ENCODE measurements at places on chromosomes 7 and 10. TPM values are rescaled to one million over a fixed set of nuclear protein-coding genes. Genes with fewer than 3 reads are reported as not detected.

Gene WNT16
- 0.87 TPM for total RNA-seq

Gene CNNM1
- total RNA-seq: 1.7 TPM

Gene SP4
- 5.1 TPM for total RNA-seq

Gene ZNF138
- total RNA-seq: 7.1 TPM

Gene ANKRD26
- 13.4 TPM for total RNA-seq

Gene LRRN3
- total RNA-seq: 4.1 TPM

Gene PNLIP
- not detected for total RNA-seq

Gene ZNF25
- total RNA-seq: 13.7 TPM

Gene DKK1
- 421 TPM for total RNA-seq

Gene UCN3
- total RNA-seq: not detected

Gene GNAT3
- total RNA-seq: not detected

Gene AZGP1
- 0.33 TPM for total RNA-seq

Gene OR2F1
- total RNA-seq: not detected

Gene ZPBP
- total RNA-seq: not detected

Gene ARHGEF35
- total RNA-seq: 2.1 TPM

Gene LRRC18
- not detected for total RNA-seq

Gene FXYD4
- not detected for total RNA-seq

Gene CHAT
- total RNA-seq: not detected

Gene ASB4
- total RNA-seq: not detected

Gene ZNF736
- 18.6 TPM for total RNA-seq

Gene SAMD9L
- 15.4 TPM for total RNA-seq

Gene OPN4
- total RNA-seq: not detected

Gene CDC14C
- not detected for total RNA-seq

Gene CFAP70
- 0.44 TPM for total RNA-seq

Gene MPLKIP
- total RNA-seq: 11.5 TPM

Gene ZNF467
- 0.22 TPM for total RNA-seq

Gene AKR1E2
- total RNA-seq: 24.9 TPM

Gene AKR1C4
- total RNA-seq: not detected

Gene PAX2
- not detected for total RNA-seq

Gene RABGEF1
- total RNA-seq: 58.9 TPM

Gene GPRIN2
- total RNA-seq: not detected

Gene CC2D2B
- not detected for total RNA-seq

Gene MBLAC1
- 2.6 TPM for total RNA-seq

Gene OR2A5
- not detected for total RNA-seq

Gene PKD2L1
- total RNA-seq: under 0.01 TPM

Gene TAS2R41
- not detected for total RNA-seq

Gene TMEM176A
- 0.22 TPM for total RNA-seq

Gene P4HA1
- total RNA-seq: 428 TPM

Gene FRMD4A
- total RNA-seq: 48.5 TPM

Gene PNLIPRP2
- total RNA-seq: not detected

Gene NAT16
- under 0.01 TPM for total RNA-seq

Gene TRIL
- 0.25 TPM for total RNA-seq

Gene FAM180A
- 24.9 TPM for total RNA-seq

Gene TFEC
- 0.50 TPM for total RNA-seq

Gene NANOS1
- under 0.01 TPM for total RNA-seq

Gene MYH16
- 0.33 TPM for total RNA-seq

Gene NPTX2
- 0.12 TPM for total RNA-seq

Gene STEAP2
- 19.0 TPM for total RNA-seq

Gene STEAP4
- total RNA-seq: under 0.01 TPM

Gene GOLGA7B
- total RNA-seq: not detected
